ENCODE measurements at places on chromosomes 12 and 14.

DNA sequence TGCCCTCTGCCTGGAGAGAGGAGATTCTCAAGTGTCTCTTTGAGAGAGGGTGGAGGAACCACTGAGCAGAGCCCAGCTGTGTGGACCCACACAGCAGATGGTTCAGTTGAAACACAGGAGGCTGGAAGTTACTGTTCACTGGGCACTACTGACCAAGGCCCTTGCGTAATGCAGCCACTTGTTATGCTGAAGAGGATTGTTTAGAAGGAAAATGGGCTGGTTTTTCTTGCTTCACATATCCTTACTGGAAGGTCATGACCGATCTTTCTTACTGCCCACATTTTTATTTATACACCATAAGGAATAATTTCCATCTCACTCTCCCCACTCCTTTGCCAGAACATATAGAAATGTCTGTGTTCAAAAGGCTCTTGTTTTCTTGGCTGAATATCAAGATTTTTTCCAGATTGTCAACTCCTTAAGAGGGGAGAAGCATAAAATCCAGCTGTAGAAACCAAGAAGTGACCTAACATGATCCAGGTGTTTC is 375.1 kb upstream of the DDHD1 start:
- no peak for DNase-seq

- DNase-seq: no peak
Observed at GRCh38 chr14:61518403-61518802, 176.9 kb upstream of the HIF1A start.

DNA sequence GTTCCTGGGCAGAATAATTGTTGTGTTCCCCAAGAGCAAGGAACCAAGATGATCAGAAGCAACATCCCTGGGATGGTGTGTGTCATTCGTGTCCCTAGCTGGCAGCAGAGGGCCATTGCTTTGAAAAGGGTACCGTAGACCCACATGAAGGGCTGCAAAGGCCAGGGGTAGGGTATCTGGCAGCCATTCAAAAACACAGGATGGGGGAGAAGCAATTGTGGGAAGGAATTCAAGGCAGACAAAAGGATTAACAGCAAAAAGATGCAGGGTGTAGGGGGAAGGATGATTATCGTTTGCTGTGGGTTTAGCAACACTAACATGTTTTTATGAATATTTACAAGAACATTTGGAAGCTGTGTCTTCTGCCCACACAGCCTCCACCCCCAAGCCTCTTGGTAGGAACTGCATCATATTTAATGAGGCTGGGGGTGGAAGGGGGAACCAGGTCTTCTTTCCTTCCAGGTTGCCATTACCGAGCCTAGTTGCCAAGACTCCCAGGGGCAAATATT is 169.0 kb upstream of the G2E3 start:
- no peak for DNase-seq

DNA sequence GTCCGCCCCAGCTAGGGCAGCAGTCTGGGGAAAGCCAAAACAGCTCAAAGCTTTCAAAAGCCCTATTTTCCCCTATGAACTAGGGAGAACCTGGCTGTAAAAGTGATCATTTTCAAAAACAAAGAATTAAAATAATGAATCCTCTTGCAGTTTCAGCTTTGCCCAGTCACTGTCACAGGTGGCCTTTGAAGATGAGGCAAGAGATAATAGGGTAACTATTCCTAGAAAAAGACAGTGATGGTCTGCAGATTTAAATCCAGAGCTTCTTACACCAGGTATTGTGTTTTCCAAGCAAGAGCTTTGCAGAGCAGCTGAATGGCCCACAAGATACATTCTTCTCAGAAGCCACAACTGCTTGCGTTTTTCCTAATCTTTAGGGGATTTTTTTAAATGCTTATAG is 80.2 kb upstream of the NUDT4 start:
- DNase-seq: no peak

DNA sequence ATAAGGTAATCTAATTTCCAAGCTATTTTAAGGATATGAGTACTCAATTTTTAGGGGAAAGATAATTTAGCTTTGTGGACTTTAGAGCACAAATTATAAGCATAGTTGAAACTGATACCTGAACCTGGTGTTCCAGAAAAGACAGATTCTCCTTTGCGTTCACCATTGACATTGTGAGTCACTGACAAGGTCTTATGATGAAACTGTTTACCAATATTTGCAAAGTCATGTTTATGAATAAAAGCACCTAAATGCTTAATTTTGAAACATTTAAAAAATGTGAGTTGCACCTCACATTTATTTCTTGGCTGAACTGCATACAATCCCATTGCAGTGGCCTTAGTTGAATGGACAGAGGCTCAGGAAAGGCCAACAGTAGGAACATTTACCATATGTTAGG is 3.9 kb downstream of the BCAT1 start:
- DNase-seq: no peak

DNA sequence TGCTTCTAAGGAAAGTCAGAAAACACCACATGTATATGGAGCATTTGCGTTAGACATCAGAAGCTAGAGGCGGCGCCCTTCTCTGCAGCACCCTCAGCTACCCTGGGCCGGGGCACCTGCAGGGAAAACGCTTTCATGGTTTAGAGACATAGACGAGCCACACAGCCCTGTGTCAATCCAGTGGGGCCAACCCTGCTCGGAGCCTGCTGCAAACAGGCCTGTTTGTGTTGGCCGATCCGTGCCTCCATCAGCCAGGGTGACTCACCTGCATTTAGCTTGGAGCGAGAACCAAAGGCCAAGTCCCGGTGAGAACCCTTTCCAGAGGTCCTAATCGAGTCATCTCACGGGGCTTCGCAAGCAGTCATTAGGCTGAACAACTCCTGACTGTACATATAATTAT is 19.5 kb upstream of the FZD10 start:
- DNase-seq: no peak

DNA sequence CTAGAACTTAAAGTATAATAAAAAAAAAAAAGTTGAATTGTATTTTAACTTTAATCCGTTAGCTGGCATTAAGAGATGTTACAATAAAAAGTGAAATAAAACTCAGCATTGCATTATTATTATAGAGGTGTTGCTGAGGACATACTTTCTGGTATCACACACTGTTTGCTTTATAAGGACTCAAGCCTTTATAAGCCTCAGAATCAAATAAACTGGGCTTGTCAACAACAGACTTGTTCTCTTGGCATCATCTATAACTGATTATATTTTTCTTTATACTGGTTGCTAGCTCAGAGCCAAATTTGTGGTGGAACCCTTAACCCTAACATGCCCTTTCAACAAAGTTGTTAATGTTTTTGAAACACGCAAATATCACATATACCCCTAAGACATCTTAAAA is 62.3 kb downstream of the DDHD1 start:
- DNase-seq: no peak

GRCh38 chr14:97180304-97181200 is 383.4 kb downstream of the VRK1 start:
- peak; percentile 71 for DNase-seq

DNA sequence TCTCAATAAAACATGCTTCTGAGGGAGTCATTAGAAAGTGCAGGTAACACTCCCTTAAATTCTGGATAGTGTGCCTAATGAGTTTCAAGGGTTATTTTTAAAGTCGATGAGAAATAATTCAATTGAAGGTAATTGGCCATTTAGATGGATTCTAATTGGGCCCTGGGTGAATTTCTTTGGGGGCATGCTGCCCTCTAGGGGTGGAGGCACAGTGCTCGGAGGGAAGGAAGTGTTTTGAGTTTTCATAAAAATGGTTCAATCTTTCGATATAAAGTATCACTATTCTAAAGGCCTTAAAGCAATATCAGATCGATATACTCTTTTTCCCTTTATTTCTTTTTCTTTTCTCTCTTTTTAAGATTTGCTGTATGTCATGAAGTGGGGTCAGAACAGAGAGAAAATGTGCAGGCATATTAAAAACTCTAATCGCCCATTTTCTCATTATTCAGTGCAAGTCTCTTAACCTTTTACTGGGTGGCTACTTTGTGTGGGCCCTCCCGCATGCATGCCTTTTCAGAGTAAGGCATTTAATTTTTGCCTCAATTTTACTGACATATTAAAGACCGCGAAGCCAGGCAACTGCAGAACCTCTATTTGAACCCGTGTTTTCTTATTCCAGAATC is 25.5 kb downstream of the NKX2-8 start:
- DNase-seq: peak; percentile 43

DNA sequence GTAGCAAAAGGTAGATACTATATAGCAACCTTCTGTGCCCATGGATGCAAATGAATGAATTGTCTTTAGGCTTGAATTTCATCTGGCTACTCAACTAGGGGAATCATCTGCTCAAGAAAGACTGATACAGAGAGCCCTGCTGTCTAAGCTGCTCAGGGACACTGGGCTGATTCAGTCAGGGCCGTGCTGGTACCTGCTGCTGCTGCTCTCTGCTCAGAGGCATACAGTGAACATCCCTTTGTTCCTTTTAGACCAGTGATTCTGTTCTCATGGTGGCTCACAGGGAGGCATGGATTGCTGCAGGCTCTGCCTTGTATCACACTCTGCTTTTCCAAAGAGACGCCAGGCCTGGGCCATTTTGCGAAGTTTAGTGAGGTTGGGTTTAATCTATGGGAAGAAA is 14.1 kb downstream of the EIF2B2 start:
- DNase-seq: no peak
